ENCODE measurements at places on chromosomes 5 and 9.

GRCh38 chr9:115234094-115234493 is 116.1 kb upstream of the TNC start:
- DNase-seq, result peak; percentile 60

- peak; percentile 50 for DNase-seq
Measured at GRCh38 chr5:10863763-10864383, 102.8 kb upstream of the DAP start.

DNA sequence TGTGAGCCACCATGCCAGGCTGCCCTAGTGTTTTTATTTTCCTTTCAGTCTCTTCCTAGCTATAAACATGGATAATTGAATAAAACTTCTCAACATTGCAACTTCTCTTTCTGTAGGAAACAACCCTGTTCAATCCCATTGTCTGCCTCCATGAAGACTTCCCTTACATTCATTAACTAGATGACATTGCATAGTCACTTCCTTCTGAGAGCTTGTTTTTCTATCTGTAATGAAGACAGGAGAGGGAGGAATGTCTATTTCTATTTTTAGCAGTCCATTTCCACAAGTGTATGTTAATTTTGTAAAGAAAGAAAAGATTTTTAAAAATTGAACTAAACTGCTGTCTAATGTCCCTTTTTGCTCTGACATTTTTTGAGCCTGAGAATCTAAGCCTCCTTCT is 55.6 kb upstream of the MELK start:
- DNase-seq, result no peak

DNA sequence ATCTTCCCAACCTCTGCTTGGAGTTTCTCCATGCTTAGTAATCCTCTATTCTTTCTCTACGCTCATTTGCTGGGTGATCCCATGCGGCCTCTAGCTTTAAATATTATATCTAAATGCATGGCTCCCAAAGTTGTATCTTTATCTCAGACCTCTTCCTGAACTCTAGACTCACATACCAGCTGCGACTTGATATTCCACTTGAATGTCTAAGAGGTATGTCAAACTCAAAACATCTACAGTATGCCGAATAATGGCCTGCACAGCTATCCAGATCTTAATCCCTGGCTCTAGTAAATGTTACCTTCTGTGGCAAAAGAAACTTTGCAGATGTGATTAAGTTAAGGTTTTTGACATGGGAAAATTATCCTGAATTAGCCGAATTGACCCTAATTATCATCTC is 179.2 kb downstream of the TTC39B start:
- no peak for DNase-seq

DNA sequence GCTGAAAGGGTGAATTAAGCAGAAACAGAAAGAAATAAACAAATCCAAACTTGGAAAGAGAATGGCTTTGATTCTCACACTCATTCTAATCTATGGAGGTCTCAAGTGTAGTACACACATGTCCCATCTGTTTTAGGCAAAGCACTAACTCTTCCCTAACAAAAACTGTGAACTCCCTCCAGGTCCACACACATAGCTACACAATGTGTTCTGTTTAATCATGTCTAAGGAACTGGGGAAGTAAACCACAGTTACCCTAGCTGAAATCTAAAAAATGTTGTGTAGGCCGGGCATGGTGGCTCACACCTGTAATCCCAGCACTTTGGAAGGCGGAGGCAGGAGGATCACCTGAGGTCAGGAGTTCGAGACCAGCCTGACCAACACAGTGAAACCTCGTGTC is 118.7 kb upstream of the FST start:
- no peak for DNase-seq
